Mesenteric fat pad (tissue), 1 donor: ENCODE measurements at places on chromosomes 11 and 22. TPM values are rescaled to one million over a fixed set of nuclear protein-coding genes. Genes with fewer than 3 reads are reported as not detected.

The PATE4 gene
- total RNA-seq: not detected

The HTR3A gene
- not detected for total RNA-seq

The APOC3 gene
- 2.2 TPM for total RNA-seq

The CHRDL2 gene
- 0.67 TPM for total RNA-seq
